ENCODE measurements at places on chromosomes 2 and 18. TPM values are rescaled to one million over a fixed set of nuclear protein-coding genes. Genes with fewer than 3 reads are reported as not detected.

GRCh38 chr18:37502036-37502435 lies 63.6 kb downstream of the CELF4 start:
- DNase-seq = no peak
- H3K27ac ChIP-seq = no peak overlapping the region
- no peaks in the 10 kb centered on the region for H3K4me1 ChIP-seq
- H3K36me3 ChIP-seq = no peaks in the 10 kb centered on the region
- peaks cover 5% of the 10 kb centered on the region for H3K27me3 ChIP-seq

GRCh38 chr18:48219037-48219809 lies 190.0 kb downstream of the ZBTB7C start:
- no peaks in the 10 kb centered on the region for H3K4me1 ChIP-seq
- H3K27ac ChIP-seq = no peak overlapping the region
- DNase-seq = no peak
- no peak overlapping the region for H3K4me3 ChIP-seq
- peaks cover 6% of the 10 kb centered on the region for H3K27me3 ChIP-seq

GRCh38 chr2:195051401-195051800 lies 605.6 kb upstream of the SLC39A10 start:
- no peaks in the 10 kb centered on the region for H3K36me3 ChIP-seq
- no peak overlapping the region for H3K4me3 ChIP-seq
- H3K27me3 ChIP-seq = no peaks in the 10 kb centered on the region
- no peak for DNase-seq
- H3K27ac ChIP-seq = no peak overlapping the region

DNA sequence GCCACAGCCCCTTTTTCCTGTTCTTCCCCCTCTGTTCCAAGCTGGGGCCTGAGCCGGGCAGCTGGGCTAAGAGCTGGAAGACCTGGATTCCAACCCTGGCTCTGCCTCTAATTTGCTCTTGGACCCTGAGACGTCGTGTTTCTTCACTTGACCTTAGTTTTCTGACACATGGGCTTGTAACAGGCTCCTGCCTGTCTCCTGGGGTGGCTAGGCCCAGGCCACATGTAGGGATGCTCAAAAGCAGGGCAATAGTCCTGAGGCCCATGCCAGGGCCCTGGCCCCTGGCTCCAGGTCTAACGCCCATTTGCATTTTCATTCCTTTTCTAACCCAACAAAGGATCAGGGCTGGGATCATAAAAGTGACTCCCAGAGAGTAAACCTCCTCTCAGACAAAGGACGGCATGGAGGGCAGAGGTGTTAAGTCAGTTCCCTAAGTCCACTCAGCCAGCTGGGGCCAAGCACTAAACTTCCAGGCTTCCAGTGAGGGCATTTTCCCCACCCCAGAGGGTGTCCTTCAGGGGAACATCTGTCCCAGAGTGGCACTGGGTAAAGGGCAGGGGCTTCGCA lies 16.6 kb upstream of the DNMT3A start:
- no peaks in the 10 kb centered on the region for H3K27me3 ChIP-seq
- no peaks in the 10 kb centered on the region for H3K4me1 ChIP-seq
- DNase-seq = peak; percentile 8
- H3K4me3 ChIP-seq = no peak overlapping the region
- H3K27ac ChIP-seq = no peak overlapping the region
- no peaks in the 10 kb centered on the region for H3K36me3 ChIP-seq

GRCh38 chr2:239581352-239581901 lies 180.6 kb upstream of the HDAC4 start:
- no peak overlapping the region for H3K4me3 ChIP-seq
- H3K4me1 ChIP-seq = no peaks in the 10 kb centered on the region
- no peaks in the 10 kb centered on the region for H3K36me3 ChIP-seq
- no peaks in the 10 kb centered on the region for H3K27me3 ChIP-seq

GRCh38 chr18:11996907-11997306 lies 15.6 kb downstream of the IMPA2 start:
- H3K4me1 ChIP-seq = peaks cover 14% of the 10 kb centered on the region
- H3K4me3 ChIP-seq = no peak overlapping the region
- H3K36me3 ChIP-seq = no peaks in the 10 kb centered on the region

- no peaks in the 10 kb centered on the region for H3K4me1 ChIP-seq
- DNase-seq = no peak
- H3K27ac ChIP-seq = no peak overlapping the region
Measured at GRCh38 chr18:61308795-61309393, 24.3 kb upstream of the CDH20 start.

KYNU gene
- 10.9 TPM for total RNA-seq

MATN3 gene
- total RNA-seq = 2.4 TPM
